Amygdala (tissue), 56 donors: ENCODE measurements at places on chromosomes 13 and 19.

GRCh38 chr13:48266701-48267639, 34.0 kb downstream of the ITM2B start:
- DNase-seq: no peak

GRCh38 chr13:103238441-103238840, 172.2 kb upstream of the SLC10A2 start:
- no peak for DNase-seq

DNA sequence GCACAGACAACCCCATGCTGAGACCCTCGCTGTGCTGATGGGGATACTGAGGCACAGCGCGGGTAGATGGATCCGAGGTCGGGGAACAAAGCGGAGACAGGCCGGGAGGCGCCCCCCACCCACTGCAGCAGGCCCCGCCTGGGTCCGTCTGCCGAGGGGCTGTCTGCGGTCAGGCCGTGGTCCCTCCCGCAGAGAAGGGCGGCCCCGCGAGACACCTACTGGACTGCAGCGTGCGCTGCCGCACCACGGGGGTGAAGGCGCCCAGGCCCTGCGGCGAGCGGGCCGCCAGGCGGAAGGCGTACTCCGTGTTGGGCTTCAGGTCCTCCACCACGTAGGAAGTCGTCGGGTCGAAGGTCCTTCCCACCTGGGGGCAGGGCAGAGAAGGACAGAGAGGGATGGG, 101.9 kb downstream of the PTPRS start:
- DNase-seq: no peak

- DNase-seq: peak; percentile 44
Observed at GRCh38 chr19:40662925-40663694, 27.3 kb downstream of the NUMBL start.

GRCh38 chr19:35038623-35039512, 2.7 kb upstream of the HPN start:
- DNase-seq: no peak

DNA sequence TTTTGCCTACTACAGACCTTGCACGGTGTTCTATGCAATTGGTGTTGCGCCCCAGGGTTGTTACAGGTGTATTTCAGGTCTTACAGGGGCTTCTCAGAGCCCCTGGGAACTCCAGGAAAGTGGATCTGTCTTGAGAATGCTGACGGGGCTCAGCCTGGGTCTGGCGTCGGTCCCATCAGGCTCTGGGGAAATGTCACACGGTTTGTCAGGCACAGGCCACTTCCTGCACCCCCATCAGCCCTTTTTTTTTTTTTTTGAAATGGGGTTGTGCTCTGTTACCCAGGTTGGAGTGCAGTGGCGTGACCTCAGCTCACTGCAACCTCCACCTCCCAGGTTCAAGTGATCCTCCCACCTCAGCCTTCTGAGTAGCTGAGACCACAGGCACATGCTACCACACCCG, 13.2 kb downstream of the CLEC4G start:
- DNase-seq: no peak

DNA sequence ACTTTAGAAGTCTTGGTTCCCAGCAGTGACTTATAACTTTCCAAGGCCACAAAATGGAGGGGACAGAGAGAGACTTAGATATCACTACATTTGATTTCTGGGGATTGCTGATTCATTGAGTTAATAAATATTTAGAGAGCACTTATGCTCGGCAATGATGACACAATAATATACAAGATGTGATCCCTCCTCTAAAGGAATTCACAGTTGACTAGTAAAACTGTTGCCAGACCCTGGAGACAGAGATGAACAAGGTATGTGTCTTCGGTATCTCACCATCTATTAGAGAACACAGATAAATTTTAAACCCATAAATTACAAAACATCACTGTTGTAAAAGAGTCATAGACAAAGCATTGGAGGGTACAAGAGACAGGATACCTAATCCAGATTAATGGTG, 437.5 kb downstream of the FOXO1 start:
- DNase-seq: no peak

GRCh38 chr13:26929971-26930730, 169.6 kb upstream of the GPR12 start:
- no peak for DNase-seq

DNA sequence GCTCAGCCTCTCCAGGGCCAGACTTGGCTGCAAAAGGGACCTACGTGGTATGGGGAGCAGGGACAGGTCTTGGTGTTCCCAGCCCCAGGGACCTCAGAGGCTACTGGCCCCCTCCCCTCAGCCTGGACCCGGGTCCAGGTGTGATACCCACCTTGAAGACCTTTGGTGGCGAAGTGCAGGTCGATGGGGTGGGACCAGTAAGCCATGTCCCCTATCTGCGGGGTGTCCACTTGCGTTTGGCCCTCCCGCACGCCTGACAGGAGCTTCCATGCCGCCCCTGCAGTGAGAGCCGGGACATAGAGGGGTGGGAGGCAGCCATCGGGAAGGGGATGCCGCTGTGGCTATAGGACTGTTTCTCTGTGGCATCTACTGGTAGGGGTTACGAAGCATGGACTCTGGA, 4.0 kb upstream of the TGFB1 start:
- DNase-seq: no peak

DNA sequence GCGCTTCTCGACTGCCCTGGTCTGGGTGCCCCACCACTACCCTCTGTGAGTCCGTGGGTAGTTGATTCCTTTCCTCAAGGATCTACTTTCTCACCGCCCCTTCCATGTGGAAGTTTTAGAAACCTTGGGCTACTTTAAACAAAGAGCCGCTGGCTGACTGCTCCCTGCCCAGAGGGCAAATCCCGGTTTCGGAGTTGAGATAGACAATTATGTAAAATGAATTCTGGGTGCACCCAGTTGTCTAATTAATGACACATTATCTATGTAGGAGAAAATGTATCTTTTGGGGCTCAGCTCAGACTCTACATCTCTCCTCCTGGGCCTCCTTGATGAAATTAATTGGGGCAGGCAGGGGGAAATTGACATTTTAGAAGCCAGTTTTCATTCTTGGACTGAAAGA, 305.4 kb downstream of the UQCRFS1 start:
- no peak for DNase-seq

GRCh38 chr13:33545492-33545891, 259.9 kb upstream of the STARD13 start:
- DNase-seq: no peak

DNA sequence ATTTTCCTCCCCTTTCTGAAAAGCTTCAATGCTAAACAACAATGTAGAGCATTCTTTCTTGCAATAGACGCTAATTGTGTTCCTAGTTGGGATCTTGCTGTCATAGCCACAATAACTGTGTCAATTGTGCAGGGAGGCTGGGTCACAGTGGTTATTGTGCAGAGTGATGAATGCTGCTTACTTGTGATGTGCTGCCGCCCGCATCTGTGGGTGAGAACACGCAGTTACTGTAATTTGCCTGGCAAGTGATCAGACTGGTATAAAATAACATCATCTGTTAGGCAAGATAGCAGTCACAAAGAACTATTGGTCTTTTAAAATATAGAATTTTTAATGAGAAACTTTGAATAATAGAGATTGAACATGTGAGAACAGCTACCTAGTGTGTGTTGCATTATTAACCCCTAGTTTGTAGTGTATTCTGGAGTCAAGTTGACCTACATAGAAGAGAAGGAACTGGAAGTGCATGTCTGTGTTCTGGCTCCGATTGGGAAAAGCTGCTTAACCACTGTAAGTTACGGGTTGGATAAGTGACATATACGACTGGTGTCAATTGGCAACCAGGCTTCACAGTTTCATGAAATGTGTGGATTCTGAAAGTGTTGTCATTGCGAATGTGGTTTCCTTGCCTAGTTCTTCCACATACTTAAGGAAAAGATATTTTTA, 43.6 kb downstream of the SLAIN1 start:
- DNase-seq: peak; percentile 60

GRCh38 chr13:45700971-45701900, 884 bp upstream of the CBY2 start:
- no peak for DNase-seq

- no peak for DNase-seq
Observed at GRCh38 chr13:78586706-78587105, 16.6 kb downstream of the POU4F1 start.

DNA sequence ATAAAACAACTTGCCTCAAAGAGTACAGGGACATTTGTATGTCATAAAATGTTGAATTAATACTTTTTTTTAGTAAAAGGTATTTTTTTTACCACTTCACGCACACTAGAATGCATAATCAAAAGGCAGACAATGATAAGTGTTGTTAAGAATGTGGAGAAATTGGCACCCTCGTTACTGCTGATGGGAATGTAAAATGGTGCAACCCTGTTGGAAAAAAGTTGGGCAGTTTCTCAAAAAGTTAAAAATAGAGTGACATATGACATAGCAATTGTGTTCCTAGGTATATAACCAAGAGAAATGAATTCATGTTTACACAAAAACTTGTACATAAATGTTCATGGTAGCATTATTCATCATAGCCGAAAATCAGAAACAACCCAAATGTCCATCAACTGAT, 109.5 kb downstream of the PIBF1 start:
- DNase-seq: no peak

DNA sequence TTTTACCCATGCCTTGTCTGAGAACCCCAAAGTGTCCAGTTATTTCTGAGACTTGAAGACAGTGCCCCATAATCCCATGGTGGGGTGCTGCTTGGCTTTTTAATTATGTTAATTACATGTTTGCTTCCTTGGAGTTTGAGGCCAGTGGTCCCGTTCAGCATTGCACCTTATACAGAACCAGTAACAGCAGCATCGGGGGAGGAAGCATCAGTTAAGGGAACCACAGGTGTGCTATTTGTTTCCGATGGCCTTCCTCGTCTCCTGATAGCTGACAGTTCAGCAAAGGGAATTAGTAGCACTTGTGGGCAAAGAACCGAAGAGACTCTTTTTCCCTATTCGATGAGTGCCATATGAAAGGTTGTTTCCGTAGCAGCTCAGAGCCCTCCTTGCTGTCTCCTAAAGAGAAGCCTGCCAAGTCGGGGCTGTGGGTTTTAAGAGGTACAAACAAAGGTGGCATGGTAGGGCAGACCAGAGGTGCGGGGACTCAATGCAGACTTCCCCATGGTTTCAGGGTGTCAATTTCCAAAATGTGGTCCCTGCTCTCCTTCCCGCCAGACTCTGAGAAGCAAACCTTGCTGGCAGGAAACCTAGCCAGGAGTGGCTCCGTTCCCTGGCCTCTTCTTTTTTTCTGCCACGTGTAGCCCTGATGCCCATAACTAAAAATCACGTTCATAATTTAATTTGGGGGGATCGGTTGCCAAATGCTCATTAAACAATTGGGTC, 225.2 kb upstream of the TSHZ3 start:
- DNase-seq: no peak

- DNase-seq: no peak
Observed at GRCh38 chr13:66513728-66514127, 716.4 kb downstream of the PCDH9 start.
